NCI-H1694 (cell line): ENCODE measurements at places on chromosomes 6 and 20.

DNA sequence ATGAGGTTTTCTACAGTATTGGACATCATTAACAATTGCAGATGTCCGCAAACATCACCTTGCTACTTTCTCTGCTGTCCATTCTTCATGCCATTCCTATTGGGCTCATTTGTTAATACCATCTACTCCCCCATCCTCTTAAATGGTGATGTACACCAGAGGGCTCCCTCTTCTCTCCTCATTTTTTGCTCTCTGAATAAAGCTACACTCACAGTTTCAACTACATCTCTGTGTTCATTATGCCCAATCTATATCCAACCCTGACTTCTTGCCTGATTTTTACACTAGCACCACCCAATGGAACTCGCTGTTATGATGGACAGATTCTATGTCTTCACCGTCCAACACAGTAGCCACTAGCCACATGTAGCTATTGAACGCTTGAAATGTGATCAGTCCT is 288.1 kb upstream of the ID4 start:
- DNase-seq: no peak

GRCh38 chr6:47307362-47308197 is 2.1 kb downstream of the TNFRSF21 start:
- no peak for DNase-seq

DNA sequence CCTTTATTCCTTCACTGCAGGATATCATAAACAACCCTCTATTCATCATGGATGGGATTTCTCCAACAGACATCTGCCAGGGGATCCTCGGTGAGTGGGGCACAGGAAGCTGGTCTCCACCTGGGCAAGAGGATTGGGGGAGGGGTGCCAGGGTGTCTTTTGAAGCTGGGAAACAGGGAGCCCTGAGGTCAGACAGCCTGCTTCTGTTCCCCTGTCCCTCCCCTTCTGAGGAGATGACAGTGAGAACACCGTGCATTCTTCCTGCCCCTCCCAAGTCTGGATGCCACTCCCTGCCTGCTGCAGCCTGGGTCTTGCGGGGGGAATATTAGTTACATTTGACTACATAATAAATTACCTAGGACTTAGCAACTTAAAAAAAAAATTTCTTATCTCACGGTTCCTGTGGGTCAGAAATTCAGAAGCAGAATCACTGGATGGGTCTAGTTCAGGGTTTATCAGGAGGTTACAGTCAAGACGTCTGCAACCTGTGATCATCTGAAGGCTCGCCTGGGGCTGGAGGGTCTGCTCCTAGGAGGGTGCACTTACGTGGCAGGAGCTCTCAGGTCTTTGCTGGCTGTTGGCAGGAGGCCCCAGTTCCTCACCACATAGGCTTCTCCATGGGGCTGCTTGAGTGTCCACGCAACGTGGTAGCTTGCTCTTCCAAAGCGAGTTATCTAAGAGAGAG is 11.4 kb downstream of the CAPN11 start:
- DNase-seq: no peak

GRCh38 chr6:54574671-54575070 is 266.4 kb downstream of the TINAG start:
- DNase-seq: no peak

GRCh38 chr6:163780994-163781393 is 366.5 kb downstream of the QKI start:
- no peak for DNase-seq

DNA sequence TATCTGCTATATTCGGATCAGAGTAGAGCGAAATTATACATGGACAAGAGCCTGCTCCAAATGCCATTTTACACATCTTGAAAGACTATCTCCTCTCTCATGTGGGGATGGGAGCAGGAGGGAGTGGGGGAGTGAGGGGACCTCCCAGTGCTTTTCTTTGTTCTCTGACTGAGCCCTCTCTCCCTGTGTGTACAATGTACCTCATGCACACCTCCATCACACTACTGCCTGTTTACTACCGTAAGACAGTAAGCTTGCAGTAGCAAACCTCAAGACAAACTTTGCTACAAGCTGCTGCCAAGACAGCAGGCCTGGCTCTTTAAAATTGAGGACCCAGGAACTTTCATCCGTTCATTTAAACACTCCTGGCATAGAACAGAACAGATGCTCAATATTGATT is 7.2 kb downstream of the NHSL1 start:
- DNase-seq: no peak

GRCh38 chr20:856361-856775 is 22.9 kb downstream of the FAM110A start:
- no peak for DNase-seq

- DNase-seq: no peak
Observed at GRCh38 chr20:2149507-2149906, 47.9 kb downstream of the STK35 start.

- no peak for DNase-seq
Observed at GRCh38 chr6:1589208-1589607, 20.5 kb upstream of the FOXC1 start.

- DNase-seq: no peak
Observed at GRCh38 chr6:73503027-73503772, 17.6 kb downstream of the EEF1A1 start.

GRCh38 chr20:24079661-24080412 is 91.3 kb upstream of the GGTLC1 start:
- DNase-seq: no peak

GRCh38 chr20:20461551-20461950 is 93.6 kb downstream of the INSM1 start:
- peak; percentile 45 for DNase-seq

GRCh38 chr6:153096792-153097191 is 34.3 kb downstream of the RGS17 start:
- no peak for DNase-seq

DNA sequence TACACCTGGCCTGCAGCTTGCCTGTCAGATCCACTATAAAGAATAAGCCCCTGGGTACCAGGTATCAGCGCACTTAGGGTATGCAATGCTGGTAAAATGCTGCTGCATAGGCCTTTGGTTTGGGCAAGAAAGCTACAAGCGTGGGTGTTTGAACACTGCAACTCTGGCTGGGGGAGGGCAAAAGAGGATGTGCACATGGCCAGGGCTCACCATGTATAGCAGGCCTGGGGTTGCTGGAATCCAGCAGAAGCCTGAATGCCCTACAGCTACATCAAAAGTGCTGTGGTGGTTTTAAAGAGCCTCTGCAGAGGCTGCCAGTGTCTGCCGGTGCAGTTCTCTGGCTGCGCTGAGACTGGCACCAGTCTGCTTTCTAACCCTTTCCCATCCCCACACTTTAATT is 51.7 kb downstream of the UQCC1 start:
- no peak for DNase-seq

GRCh38 chr20:25239387-25240370 is 8.2 kb upstream of the PYGB start:
- DNase-seq: peak; percentile 5

- DNase-seq: no peak
Observed at GRCh38 chr20:21391972-21392352, 5.4 kb downstream of the NKX2-4 start.

DNA sequence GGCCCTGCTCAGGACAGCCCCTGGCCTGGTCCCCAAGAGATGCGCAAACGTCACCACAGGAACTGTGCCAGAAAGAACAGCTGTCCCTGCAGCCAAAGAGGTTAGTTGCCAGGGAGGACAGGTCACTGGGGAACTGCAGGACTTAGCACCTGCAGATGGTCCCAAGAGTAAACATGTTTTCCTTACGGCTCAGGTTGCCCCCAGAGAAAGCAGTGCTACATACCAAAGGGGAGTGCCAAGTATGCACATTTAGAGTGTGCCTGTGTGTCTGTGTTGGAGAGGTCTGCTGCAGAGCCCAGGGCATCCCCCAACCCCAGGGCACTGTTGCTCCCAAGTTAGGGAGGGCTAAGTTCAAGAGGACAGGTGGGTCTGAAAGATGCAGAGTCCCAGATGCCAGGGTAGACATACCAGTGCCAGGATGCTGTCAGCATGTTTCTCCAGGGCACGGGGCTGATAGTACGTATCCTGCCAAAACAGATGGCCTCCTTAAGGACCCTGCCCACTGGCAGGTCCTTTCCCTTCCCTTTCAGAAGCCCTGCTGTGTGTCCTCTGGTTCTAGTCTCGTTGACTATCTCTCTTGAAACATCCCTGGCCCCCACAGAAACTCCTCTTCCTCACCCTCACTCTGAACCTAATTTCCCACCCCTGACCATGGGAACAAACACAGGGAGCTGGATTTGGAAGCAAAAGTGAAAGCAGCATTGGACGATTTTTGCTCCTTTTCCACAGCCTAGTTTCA is 1.3 kb downstream of the ABHD16A start:
- no peak for DNase-seq

GRCh38 chr6:132456700-132457143 is 55.4 kb upstream of the MOXD1 start:
- DNase-seq: no peak

DNA sequence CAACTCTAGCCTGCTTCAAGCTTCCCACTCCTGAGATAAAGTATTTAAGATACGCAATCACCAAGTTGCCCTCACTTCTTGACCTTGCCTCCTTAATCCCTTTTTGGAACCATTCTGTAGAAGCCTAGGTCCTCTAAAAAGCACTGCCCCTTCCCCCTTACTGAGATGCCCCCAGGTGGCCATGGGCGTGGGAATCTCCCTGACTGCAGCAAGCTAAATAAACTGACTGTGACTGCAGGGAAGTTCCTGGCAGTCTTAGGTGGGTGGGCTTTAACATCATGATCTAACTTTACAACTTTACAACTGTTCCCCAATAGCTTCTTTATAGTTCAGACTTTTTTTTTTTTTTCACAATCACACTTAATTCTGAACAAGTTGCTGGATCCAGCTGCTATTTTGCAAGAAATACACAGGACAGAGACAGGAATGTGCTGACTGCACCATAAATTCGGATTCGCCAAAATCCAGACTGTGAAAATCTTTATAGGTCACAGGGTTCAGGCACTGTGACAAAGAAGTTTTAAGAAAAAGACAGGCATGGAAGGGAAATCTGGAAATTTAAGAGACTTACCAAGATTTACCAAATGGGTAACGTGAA is 344.2 kb upstream of the SULF2 start:
- no peak for DNase-seq

DNA sequence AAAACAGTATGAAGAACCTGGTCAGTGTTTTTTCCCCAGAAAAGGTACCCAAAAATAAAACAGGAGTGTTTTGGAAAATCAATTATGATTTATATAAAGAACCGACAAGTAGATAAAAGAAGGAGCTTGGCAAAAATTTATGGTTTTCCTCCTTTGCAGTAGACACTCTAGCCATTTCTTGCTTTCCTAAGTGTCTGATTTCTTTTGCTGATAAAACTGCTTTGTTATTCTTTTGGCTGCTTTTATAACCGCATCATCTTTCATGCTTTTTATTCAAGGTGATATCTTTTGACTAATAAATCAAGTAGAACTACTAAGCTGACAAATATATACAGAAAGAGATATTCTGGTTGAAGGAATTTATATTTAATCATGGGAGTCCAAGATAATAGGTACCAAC is 16.6 kb downstream of the ATG5 start:
- DNase-seq: no peak

- no peak for DNase-seq
Observed at GRCh38 chr20:52049001-52049731, 142.4 kb downstream of the ZFP64 start.

GRCh38 chr20:10961651-10962288 is 288.0 kb upstream of the JAG1 start:
- DNase-seq: no peak

DNA sequence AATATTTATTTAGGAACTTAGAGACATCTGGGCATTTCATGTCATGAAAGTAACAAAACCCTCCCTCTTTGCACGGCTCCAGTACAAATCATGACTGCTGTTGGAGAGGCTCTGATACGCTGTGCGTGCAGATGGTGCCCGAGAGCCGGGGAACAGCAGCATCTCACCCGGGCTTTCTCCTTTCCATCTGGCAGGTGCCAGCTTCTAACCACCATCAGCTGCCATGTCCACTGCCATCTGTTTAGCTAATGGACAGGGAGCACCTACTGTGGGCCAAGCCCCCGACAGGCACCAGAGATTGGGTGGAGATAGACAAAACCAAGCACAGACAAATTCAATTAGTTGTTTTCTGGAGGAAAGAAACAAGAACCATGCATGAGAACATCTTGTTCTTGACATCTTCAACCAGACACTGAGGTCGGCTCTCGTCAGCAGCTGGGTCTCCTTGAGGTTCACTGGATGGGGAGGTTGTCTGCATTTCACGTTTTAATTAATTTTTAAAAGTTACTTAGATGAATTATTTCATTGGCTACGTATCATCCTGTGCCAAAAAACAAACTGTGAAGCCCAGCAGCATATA is 323.7 kb downstream of the THBS2 start:
- no peak for DNase-seq

GRCh38 chr6:25173951-25174474 is 105.2 kb upstream of the CARMIL1 start:
- DNase-seq: no peak

- no peak for DNase-seq
Observed at GRCh38 chr20:43926287-43927050, 11.8 kb downstream of the TOX2 start.

DNA sequence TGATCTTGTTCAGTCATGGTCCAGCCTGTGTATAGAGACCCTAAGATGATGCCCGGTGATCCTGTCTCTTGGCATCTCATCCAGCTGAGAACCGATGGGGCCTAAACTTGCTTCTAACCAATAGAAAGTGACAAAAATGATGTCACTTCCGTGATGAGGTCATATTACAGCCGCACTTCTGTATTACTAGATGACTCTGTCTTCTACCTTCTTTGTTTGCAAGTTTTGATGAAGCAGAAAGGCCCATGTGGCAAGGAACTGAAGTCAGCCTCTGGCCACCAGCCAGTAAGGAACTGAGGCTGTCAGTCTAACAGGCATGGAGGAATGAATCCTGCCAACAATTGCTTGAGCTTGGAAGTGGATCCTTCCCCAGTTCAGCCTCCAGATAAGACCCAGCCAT is 32.8 kb upstream of the HLA-C start:
- no peak for DNase-seq

DNA sequence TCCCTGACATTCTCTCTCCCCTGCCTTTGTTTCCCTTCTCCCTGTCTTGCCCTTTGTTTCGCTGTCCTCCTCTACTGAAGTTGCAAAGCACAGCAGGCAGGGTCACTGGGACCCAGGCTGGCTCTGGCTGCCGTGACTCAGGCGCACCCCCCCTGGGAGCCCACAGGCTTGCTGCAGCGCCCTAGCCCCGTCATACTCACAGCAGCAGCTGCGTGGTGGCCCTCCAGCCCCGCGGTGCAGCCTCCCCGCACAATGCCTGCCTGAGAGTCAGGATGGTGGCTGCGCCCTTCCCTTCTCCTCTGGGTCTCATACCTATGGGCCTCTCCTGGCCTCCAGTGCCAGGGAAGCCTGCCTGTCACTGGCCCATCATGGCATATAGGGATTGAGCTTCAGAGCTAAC is 41.7 kb downstream of the TXNDC5 start:
- DNase-seq: no peak

DNA sequence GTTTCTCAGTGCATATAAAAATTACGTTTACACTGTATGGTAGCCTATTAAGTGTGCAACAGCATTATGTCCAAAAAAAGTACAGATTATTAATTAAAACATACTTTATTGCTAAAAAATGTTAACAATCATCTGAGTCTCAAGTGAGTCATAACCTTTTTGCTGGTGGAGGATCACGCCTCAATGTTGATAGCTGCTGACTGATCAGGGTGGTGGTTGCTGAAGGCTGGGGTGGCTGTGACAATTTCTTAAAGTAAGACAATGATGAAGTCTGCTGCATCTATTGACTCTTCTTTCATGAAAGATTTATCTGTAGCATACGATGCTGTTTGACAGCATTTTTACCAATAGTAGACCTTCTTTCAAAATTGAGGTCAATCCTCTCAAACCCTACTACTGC is 155.1 kb downstream of the BTBD9 start:
- no peak for DNase-seq

GRCh38 chr6:139711804-139712585 is 337.5 kb upstream of the CITED2 start:
- DNase-seq: no peak
